ENCODE measurements at places on chromosomes 2 and 18.

DNA sequence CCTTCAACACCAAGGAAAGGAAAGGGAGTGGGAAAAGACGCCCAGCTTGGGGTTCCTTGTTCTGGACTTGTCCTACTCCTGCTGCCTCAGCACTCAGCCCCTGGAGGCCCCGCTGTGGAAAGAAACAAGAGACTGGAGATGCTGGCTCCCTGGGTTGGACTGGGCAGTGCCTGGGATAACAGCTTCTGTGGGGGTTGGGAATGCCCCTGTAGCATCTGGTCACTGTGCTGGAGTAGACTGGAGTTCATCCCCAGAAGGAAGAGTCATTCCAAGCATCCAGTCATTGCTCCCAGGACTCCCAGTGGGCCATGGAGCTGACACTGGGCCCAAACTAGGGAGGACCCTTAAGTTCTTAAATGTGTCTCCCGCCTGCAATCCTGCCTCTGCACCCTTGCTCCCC is 129.3 kb upstream of the HAAO start:
- no peak for DNase-seq

DNA sequence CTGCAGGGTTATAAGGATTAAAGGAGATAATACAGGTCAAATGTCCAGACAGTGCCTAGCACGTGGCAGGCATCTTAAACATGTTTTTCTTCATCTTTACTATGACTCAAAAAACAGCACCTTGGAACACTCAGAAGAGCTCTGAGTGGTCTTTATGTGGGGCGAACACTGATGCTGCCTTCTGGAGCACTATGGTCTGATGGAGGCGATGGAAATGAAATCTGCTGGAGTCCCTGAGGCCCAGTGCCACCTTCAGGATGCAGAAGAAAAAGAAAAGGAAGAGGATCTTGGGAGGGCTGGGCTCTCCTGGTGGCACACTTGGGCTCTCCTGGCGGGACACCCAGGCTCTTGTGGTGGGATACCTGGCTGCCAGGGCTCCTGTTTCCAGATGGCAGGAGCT is 171.8 kb downstream of the EIPR1 start:
- no peak for DNase-seq

GRCh38 chr2:234481301-234481700 is 15.6 kb downstream of the ARL4C start:
- DNase-seq = no peak

GRCh38 chr2:162934191-162934590 is 95.6 kb upstream of the KCNH7 start:
- no peak for DNase-seq

- no peak for DNase-seq
Observed at GRCh38 chr2:45649858-45650811, 1.3 kb upstream of the PRKCE start.

DNA sequence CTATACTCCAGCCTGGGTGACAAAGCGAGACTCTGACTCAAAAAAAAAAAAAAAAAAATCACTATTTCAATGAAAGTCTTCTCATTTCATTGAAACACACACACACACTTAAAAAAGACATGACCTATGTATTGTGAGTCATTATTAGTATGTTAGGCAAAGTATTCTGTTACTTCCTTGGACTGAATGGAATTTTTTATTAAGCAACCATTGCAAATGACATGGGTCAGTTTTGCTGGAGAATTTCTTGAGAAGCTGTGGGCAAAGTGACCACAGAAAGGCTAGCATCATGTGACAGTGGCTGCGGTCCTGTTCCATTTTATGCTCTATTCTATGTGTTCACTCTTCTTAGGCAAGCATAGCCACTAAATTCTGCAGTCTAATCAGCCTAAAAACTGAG is 695.7 kb downstream of the TDRD15 start:
- DNase-seq = no peak
